ENCODE measurements at places on chromosomes 5 and 9.

DNA sequence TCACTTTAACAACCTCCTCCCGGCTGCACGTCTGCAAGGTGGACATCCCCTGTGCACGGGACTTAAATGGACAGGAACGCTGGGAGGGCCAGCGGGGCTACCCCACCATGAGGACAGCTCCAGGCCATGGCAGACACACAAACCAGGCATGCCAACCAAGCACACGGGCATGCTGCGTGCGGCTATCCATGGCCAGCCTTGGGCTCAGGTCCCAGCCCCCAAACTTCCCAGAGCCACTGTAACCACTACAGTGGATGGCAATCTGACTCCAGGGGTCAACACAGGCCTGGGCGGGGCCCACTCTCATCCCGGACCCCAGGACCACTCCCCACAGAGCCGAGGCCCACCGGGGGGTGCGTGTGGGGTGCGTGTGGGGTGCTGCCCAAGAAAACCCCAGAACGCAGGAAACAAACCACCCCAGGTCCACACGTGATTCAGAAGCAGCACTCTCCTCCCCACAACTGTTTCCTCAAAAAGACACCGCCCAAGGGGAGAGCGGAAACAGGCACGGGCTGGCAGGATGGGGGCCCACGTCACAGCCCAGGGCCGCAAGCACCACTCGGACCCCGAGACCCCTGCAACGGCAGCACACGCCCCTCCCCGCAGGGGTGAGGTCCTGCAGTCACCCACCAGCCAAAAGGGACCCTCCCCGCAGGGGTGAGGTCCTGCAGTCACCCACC is 7.4 kb downstream of the SLC12A7 start:
- no peak for DNase-seq

DNA sequence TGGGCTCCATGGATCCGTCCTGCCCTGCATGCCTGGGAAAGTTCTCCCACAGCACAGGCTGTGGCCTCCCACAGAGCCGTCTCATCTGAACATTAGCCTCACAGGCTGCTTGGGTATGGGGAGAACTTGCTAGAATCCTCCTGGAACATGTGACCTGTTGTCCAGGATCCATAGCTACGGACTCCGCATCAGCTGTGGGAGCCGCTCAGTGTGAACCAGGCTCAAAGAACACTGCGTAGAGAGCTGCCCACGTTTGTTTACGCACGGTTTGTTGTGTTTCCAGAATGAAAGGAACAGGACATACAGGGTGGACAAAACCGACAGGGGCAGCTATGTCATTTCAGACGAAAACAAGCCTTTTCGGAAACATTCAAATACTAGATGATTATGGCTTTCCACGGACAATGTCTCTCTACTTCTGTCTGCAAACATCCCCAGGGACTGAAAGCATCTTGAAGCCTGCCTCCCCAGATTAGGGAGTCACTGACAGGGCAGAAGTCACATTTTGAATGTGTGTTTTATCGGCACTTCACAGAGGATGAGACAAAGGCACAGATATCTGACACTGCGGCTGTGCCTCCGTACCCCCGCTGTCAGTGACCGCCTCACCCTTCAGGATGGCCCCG is 390.3 kb downstream of the GADD45G start:
- DNase-seq = no peak

GRCh38 chr5:44574678-44575077 is 185.5 kb upstream of the FGF10 start:
- DNase-seq = no peak

DNA sequence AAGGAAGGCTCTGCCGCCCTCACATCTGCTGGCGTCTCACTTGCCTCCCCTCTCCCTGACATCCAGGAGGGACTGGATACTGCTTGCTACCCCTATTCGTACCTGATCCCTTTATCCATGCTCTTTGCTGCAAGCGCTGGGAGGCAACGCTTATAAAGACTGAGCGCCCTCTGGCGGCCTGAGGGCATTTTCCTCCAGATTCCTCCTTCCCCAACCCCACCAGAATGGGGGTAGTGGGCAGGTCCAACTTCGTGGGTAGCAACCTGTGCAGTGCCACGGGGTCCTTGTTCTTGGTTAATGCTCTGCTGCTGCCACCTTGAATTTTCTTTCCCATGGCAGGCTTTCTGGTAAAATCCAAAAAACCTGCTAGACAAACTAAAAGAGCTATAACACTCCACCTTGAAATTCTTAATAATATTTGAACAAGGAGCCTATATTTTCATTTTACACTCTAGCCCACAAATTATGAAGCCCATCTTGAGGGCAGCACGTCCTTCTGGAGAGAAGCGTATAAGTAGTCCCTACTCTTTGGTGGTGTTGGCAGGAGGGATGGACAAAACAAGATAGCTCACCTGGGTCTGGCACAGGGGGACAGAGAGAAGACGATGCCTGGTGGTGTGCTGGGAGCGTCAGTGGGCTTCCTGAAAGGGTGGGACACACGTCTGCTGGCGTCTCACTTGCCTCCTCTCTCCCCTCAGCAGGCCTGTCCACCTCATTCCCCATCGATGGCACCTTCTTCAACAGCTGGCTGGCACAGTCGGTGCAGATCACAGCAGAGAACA is 52.5 kb downstream of the JADE2 start:
- DNase-seq = peak; percentile 62

- DNase-seq = no peak
Measured at GRCh38 chr5:147805030-147805454, 22.5 kb upstream of the JAKMIP2 start.

GRCh38 chr5:6736524-6737042 is 23.4 kb downstream of the TENT4A start:
- no peak for DNase-seq

DNA sequence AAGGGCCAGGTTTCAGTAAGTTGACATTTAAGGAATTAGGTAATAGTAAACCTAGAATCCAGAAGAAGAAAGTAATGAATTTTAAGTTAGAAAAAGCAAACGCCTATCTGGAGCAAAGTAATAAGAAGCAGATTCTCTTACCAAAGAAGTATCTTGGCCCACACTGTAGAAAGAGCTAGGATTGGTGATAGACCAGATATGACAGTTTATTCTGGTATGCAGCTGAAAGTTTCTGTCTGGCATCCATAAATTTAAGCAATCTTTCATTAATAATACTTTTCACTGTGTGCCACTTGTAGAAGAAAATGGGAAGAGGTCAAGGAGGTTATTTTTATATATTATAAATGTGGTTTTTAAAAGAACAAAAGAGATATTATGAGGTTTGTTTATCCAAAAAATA is 3.0 kb downstream of the RECK start:
- DNase-seq = no peak

DNA sequence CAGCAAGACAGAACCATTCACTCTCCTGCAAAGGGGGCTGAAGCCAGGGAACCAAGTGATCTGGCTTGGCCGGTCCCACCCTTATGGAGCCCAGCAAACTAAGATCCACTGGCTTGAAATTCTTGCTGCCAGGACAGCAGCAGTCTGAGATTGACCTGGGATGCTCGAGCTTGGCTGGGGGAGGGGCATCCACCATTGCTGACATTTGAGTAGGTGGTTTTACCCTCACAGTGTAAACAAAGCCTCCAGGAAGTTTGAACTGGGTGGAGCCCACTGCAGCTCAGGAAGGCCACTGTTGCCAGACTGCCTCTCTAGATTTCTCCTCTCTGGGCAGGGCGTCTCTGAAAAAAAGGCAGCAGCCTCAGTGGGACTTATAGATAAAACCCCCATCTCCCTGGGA is 60.5 kb downstream of the TNFSF8 start:
- DNase-seq = no peak

Measured in NCI-H1694 treated with DMSO at 0.1 percent for 48 hours (cell line).